Activated CD4-positive, CD25-positive, alpha-beta regulatory T cell treated with anti-CD3 and anti-CD28 coated beads, Interleukin-2, amount 50 U/mL, for 16 hours (primary cell): ENCODE measurements at places on chromosomes 2 and 18.

GRCh38 chr2:224173933-224174332 is 134.8 kb upstream of the SERPINE2 start:
- no peak for DNase-seq

DNA sequence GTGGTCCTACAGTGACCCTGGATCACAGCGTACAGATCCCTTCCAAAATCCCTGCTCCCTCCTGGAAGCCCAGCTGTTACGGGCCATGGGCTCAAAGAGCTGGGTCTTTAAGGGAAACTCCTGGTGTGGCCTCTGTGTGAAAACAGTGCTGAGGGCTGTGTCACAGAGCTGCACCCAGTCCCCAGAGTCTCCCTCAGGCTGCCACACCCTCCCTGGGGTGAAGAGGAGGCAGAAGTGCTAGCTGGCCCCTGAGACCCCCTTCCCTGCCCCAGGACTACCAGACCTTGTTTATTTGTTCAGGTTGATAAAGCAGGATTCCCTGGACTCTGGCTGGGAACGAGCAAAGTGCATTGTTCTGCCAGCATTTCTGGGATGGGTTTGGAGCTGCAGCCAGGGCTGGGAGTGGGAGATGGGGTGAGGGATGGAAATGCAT is 7.7 kb downstream of the ATOH8 start:
- DNase-seq: no peak

DNA sequence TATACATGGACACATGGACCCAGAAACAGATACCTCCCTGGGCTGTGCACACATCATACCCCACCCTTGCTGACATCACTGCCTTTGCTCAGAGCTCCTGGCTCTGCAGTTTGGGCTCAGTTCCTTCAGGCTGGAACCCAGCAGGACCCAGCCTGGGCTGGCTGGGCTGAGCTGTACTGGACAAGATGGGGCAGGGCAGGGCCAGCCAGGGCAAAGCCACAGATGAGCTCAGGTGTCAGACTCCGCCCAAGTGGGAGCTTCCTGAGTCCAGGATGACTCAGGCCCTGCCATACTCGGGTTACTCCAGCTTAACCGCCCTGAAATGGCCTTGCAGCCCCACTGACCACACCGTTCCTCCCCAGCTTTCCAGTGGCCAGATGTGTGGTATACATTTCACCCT is 284.9 kb downstream of the OSR1 start:
- no peak for DNase-seq

GRCh38 chr2:222504719-222505118 is 80.4 kb downstream of the SGPP2 start:
- no peak for DNase-seq

- no peak for DNase-seq
These were observed 103.6 kb upstream of the WDR75 start for GRCh38 chr2:189337656-189338055.

- DNase-seq: no peak
These were observed 1089.5 kb downstream of the LRP1B start for GRCh38 chr2:141041281-141041680.

GRCh38 chr18:40375837-40376236 is 1579.2 kb upstream of the PIK3C3 start:
- DNase-seq: no peak

GRCh38 chr2:11562476-11562875 is 28.6 kb downstream of the GREB1 start:
- DNase-seq: no peak

GRCh38 chr18:49988101-49988500 is 174.8 kb upstream of the ACAA2 start:
- no peak for DNase-seq

GRCh38 chr2:221486106-221486505 is 86.0 kb downstream of the EPHA4 start:
- no peak for DNase-seq

- no peak for DNase-seq
These were observed 29.8 kb downstream of the EPC2 start for GRCh38 chr2:148674063-148675020.

DNA sequence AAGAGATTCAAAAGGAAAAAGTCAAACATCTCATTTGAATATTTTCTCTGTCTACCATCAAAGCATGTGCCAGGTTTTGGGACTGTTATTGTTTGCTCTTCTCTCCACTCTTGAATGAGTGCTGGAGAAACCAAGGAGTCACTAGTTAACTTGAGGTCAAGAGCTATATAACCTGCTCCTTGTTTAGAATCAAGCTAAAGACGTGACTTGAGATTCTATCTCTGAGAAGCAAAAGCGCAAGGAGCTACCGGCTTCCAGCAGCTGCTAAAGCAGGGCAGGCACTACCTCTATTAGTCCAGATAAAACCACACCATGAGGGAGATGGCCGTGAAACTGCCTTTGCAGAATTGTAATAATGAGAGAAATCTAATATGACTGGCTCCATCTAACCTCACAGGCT is 36.0 kb downstream of the UXS1 start:
- no peak for DNase-seq

DNA sequence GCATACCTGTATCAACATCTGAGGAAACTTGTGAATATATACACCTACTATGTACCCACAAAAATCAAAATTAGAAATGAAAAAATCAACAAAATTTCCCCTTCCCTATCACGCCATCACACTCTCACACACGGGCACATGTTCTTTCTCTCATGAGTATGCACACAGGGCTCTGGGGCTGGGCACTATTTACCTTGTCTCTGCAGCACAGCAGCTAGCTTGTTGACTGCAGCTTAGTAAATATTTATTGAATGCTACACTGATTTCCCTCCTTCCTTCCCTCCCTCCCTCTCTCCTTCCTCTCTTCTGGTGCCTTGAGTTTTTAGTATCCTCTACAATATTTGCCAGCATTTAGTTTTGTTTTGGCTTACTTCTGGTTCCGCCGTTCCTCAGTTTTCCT is 182.7 kb upstream of the LHCGR start:
- DNase-seq: no peak

GRCh38 chr2:133072837-133073694 is 403.1 kb upstream of the LYPD1 start:
- DNase-seq: no peak

DNA sequence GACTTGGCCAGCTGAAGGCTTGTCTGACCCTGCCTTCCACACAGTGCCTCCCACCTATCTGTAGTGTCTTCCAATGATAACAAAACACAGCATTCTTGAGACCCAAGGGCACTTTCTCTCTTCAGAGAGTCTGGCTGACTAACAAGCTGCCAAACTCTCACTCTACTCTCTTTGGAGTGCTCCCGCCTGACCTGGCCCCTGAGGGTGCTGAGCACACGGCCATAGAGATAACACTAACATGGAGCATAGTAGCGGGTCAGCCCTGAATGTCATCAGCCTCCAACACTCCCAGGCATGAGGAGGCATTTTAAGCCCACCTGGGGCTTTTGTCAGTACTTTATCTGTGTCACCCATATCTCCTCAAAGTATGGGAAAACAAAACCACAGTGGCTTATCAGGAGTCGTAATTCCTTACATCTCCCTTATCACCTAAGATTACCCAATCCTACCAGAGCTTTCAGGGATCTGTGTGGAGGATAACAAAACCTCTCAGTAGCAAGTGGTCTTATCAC is 160.3 kb upstream of the TCF4 start:
- DNase-seq: no peak

GRCh38 chr2:143334837-143335236 is 205.6 kb downstream of the ARHGAP15 start:
- DNase-seq: no peak

DNA sequence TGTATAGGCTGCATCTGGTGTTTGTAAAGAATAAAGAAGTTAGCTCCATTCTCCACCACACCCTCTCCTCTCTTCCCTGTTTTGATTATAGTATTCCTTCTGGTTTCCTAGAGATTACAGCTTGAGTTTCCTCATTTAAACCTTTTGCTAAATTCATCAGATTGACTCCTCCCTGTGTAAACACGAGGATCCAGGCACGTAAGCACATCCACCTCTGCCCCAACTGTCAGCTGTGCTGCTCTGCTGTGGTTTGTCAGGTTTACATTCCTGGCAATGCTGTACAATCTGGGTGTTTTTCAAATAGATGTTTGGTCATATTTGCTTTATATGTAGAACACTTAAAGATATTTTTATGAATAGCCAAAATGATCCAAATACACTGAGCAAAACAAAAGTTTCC is 302.8 kb downstream of the PTGR3 start:
- no peak for DNase-seq

- no peak for DNase-seq
These were observed 1023.4 kb upstream of the LRRTM1 start for GRCh38 chr2:81327911-81328310.

- DNase-seq: no peak
These were observed 168.3 kb upstream of the POU3F3 start for GRCh38 chr2:104685591-104685990.

GRCh38 chr18:13427354-13427753 is 208.8 kb downstream of the LDLRAD4 start:
- no peak for DNase-seq

GRCh38 chr2:63343397-63344109 is 244.7 kb downstream of the WDPCP start:
- no peak for DNase-seq

GRCh38 chr2:20568501-20569463 is 82.1 kb downstream of the HS1BP3 start:
- no peak for DNase-seq

- no peak for DNase-seq
These were observed 10.6 kb upstream of the NMI start for GRCh38 chr2:151299920-151300539.

GRCh38 chr2:85171916-85172315 is 38.7 kb downstream of the TCF7L1 start:
- DNase-seq: no peak

DNA sequence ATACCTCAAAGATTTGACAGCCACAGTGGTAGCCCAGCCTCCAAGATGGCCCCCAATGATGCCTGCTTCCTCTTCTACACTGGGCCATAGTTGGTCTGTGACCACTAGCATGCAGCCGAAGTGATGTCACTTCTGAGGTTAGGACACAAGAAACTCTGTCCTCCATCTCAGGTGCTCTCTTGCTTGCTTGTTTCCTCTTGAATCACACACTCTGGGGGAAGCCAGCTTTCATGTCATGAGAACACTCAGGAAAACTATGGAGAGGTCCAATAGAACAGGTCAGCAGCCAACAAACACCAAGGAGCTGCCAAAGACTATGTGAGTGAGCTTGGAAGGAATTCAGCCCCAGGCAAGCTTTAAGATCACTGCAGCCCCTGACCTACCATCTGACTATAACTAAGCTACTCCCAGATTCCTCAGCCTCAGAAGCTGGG is 3.3 kb upstream of the ADAM17 start:
- no peak for DNase-seq

DNA sequence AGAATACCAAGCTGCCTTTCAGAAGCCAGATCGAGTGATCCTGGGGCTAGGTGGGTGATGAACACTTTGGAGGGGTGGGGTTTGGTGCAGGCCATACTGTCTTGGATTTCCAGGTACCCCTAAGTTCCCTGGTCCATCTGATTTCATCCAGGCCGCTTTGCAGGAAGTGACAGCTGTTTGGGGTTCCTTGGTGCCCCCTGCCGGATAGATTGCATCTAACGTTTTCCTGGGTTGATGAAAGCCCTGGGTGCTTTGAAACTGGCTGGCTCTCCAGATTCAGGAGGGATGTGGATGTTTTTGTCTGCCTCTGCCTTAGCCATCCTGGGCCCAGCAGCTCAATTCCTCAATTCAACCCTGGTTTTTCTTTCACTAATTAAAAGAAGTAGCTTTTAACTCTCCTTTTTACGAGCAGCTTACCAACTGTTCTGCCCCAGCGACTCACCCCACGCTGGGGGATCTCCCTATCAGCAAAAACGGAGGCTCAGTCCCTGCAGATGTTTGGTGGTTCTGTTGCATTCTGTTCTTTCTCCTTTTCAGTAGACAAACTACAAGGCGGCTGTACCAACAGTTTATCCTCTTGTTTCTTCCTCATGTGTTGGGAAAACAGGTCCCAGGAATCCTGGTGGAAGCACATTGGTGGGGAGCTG is 37.1 kb downstream of the ARHGEF4 start:
- peak; percentile 53 for DNase-seq

GRCh38 chr2:26752656-26753055 is 11.4 kb upstream of the SLC35F6 start:
- DNase-seq: no peak

DNA sequence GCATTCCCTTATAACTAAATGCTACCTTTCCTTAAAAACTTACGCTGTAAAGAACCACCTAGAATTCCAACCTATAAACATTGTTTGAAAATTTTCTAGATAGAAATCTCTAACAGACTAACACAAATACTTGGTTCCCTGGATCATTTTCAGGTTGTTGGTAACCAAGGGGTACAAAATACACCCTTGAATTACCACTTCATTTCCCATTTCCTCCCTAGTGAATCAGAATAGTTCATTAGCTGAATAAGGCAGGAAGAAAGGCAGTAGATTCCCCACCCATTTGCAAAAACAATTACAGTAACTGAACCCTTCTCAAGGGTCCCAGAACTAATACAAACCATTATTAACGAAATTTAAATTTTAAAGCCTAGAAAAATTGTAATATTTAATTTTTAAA is 5.5 kb downstream of the MEX3C start:
- DNase-seq: no peak

DNA sequence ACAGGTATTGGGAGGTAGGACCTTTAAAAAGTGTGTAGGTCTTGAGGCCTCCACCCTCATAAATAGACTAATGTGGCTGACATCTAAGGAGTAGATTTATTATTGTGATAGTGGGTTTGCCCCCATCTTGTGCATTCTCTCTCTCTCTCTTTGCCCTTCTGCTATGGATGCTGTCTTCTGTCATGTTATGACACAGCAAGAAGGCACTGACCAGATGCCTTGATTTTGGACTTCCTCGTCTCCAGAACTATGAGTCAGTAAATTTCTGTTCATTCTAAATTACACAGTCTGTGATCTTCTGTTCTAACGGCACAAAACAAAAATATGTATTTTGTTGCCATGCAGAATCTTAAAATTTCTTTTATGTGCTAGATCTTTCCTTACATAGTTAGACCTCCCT is 66.9 kb downstream of the ATAD2B start:
- DNase-seq: no peak

DNA sequence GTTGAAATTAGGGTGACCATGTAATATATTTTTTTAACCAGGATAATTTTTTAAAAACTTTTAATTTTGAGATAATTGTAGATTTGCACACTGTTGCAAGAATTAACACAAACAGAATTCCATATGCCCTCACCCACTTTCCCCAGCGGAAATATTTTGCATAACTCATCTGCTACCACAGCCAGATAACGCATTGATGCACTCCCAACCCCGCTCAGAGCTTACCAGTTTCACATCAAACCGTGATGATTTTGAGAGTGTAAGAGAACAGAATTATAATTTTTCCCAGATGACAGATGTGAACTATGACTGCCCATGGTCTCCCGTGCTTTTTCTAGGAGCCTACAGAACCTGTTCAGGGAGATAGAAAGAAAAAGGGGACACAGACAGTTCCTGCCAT is 35.2 kb upstream of the LDLRAD4 start:
- DNase-seq: no peak
